ENCODE measurements at places on chromosomes 13 and 19. TPM values are rescaled to one million over a fixed set of nuclear protein-coding genes. Genes with fewer than 3 reads are reported as not detected.

The KCNJ14 gene
- 0.33 TPM for total RNA-seq

DNA sequence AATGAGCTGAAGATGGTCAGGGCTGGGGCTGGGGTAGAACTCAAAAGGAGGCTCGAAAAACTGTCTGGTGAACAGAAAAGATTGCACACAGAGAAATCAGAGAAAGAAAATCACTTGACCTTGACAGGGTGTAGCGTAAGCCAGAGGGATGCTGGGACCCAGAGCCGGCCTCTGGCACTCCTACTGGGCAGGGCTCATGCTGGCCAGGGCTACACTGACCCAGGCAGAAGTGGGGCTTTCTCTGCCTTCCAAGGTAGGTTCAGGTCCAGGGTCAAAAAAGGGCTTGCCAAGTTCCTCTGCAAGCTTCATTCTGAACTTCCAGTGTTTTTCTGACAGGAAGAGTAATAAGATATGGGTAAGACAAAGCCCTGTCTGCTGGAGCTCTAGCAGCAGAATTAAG, 56.2 kb downstream of the LATS2 start:
- DNase-seq = no peak

- DNase-seq = no peak
These were observed 324.3 kb downstream of the ZNF536 start for GRCh38 chr19:30696514-30696913.

DNA sequence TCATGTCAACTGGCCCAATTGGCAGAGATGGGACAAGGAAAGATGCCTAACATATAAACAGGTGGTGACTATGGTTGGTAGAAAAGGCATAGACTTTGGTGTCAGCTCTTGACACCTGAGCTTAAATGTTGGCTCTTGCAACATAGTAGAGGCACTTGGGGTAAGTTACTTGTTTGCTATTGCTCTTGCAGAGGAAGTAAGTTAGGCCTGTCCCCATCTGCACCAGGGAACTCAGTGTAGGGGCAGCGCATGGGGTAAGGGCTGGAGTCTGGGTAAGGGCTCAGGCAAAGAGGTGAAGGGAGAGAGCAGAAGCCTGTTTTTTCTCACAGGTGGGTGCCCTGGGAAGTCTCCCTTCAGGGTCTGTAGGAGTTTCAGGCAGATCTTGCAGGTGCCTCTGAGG, 27.6 kb downstream of the ERICH6B start:
- DNase-seq = no peak

The APLP1 gene
- total RNA-seq = 2.5 TPM

The PRTN3 gene
- total RNA-seq = not detected

The ADM5 gene
- 0.70 TPM for total RNA-seq

Measured in dermis blood vessel endothelial cell (primary cell).